ENCODE measurements at places on chromosomes 12 and 14. TPM values are rescaled to one million over a fixed set of nuclear protein-coding genes. Genes with fewer than 3 reads are reported as not detected.

Gene B4GALNT3
- total RNA-seq = 1.8 TPM

Gene NRL
- 4.9 TPM for total RNA-seq

Gene TTC6
- total RNA-seq = not detected

Gene FBLN5
- not detected for total RNA-seq

Gene INSM2
- total RNA-seq = not detected

Gene CD163
- total RNA-seq = not detected

Gene DHRS2
- total RNA-seq = 11.9 TPM

Gene KCNA5
- not detected for total RNA-seq

Gene C1RL
- total RNA-seq = 14.3 TPM

Gene NPFF
- not detected for total RNA-seq

Gene NAB2
- 11.0 TPM for total RNA-seq

Gene MSI1
- not detected for total RNA-seq

Gene OLR1
- total RNA-seq = 5.5 TPM

Gene SLC10A1
- total RNA-seq = not detected

Gene CCDC196
- total RNA-seq = not detected

Gene GPR132
- not detected for total RNA-seq

Gene CSAD
- 0.89 TPM for total RNA-seq

Gene TXNDC16
- 12.1 TPM for total RNA-seq

Gene AJUBA
- 55.5 TPM for total RNA-seq

Gene CMAS
- 42.5 TPM for total RNA-seq

Gene POTEM
- not detected for total RNA-seq
